ENCODE measurements at places on chromosomes 1 and 21.

GRCh38 chr1:203649999-203650836, 23.6 kb downstream of the ATP2B4 start:
- DNase-seq = peak; percentile 69

- no peak for DNase-seq
Observed at GRCh38 chr1:193348091-193348768, 161.8 kb upstream of the B3GALT2 start.

DNA sequence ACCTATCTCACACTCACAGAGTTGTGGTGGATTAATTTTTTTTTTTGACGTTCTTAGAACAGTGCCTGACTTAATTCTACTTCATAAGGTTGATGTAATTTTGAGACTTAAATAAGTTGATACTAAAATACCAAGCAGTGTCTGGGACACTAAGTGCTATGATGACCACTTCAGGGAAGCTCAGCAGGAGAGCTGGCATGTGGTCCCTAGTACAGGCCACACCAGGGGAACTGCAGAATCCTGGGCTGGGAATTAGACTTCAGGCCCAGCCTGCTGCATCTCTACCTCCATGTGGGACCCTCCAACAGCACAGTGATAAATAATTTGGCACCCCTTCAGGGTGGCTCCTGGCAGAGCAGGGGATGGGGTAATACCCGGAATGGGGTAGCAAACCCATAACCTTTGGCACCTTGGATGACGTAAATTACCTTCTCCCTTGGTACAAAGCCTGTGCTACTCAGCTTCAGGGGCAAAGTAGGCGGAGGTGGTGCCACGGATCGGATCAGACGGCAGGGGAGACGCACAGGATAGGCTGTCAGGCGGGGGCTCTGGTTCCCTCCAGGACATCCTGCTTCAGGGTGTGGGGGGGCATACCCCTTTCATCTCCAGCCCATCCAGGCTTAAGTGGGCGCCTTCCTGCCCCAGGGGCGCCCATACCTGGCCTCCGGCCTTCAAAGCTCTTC, 4.8 kb downstream of the MFSD2A start:
- no peak for DNase-seq

DNA sequence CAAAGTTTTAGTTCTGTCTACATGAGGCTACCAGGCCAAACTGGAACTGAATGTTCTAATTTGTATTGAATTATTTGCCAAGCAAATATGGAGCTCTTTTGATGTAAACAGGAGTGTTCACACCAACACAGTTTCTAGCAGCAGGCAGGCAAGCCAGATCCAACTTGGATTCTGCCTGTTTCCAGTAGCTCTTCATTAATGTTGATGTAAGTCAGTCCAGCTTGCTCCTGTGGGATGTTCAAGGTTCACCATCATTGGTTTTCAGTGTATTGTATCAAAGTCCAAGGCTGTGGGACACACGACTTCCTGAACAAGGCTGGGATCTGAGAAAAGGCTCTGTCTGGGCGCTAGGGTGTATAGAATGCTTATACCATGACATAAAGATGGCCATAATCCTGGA, 68.1 kb downstream of the PAPPA2 start:
- DNase-seq = no peak

DNA sequence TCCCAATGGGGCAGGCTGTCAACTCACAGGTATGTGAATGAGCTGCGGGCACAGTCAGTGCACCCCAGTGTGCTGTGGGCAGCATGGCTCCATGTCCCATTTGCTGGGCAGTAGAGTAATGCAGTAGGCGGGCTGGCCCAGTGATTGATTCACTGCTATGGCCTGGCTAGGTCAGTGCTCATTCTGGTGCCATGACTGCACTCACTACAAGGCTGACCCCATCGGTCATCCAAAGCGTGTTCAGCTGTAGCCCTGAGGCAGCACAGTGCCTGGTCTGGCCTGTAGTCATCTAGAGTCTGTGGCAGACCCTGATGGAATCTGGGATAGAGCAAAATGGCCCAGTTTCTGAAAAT, 7.4 kb downstream of the HYI start:
- no peak for DNase-seq

DNA sequence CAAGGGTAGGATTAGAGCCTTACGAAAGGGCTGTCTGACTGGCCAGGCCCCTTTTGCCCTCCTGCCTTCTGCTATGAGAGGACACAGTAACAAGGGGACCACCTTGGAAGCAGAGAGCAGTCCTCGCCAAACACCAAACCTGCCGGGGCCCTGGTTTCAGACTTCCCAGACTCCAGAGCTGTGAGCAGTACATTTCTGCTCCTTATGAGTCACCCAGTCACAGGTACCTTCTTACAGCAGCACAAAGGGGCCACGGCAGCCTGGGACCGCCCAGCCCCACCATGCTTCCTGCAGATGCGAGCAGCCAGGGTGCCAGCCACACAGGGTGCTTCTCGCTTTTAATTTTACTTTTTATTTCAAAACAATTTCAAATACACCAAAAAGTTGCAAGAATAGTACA, 17.2 kb upstream of the POFUT2 start:
- DNase-seq = peak; percentile 37

DNA sequence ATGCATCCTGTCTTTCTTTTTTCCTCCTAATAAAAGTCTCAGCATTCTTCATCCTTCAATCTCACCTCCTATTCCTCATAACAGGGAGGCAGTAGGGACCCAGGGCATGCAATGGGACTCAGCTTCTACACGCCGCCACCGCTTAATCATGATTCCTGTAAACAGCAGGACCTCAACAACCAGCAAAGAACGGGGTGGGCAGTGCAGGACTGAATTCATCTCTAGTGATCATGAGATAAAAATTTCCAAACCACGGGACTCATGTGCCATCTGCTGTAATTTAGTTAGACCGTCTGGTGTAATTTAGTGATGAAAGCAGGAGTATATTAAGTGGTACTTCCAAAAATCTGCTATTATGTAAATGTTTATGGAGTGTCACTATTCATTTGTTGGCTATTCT, 5.4 kb downstream of the PRAMEF12 start:
- DNase-seq = no peak

- no peak for DNase-seq
Observed at GRCh38 chr1:246280551-246280950, 226.5 kb downstream of the SMYD3 start.

DNA sequence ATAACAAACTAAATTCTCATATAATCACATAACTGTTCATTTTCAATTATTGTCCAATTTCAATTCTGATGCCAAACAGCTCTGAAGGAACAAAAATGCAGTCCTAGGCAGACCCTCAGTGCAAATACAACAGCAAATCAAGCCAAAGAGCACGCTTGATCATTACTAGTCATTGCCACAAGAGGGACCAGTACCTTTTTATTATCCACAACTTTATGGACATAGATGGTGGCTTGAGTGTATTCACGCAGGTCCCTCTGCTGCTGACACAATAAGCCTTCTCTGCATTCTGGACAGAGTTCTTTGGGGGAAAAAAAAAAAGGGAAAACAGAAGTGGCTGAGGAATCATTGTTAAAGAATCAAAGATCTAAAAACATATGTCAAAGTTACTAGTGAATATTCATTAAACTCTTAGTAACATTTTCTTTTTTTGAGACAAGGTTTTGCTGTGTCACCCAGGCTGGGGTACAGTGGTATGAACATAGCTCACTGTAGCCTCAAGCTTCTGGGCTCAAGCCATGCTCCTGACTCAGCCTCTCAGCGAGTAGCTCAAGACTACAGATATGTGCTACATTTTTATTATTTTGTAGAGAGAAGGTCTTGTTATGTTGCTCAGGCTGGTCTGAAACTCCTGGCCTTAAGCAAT, 34.3 kb upstream of the RAP1GAP start:
- DNase-seq = no peak

All from T follicular helper cell (primary cell).